ENCODE measurements at places on chromosomes 3 and 15.

DNA sequence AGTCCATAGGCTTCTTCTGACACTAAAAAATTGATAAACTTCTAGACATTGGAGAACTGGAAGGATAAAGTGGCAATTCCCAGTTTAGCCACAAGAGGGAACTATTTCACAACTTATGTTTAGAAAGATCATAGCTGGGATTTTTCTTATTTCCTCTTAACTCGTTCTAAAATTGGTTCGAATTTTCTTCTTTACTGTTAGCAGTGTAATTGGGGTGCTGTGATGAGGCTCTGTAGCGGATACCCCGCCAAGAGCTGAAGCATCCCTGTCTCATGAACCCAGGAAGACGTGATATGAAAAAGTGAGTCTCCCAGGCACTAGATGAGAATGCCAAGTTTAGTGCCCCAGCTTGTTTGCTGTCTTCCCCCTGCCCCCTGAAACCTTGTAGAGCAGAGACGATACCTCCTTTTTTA, 85.1 kb downstream of the PDCD6IP start:
- DNase-seq, result no peak

DNA sequence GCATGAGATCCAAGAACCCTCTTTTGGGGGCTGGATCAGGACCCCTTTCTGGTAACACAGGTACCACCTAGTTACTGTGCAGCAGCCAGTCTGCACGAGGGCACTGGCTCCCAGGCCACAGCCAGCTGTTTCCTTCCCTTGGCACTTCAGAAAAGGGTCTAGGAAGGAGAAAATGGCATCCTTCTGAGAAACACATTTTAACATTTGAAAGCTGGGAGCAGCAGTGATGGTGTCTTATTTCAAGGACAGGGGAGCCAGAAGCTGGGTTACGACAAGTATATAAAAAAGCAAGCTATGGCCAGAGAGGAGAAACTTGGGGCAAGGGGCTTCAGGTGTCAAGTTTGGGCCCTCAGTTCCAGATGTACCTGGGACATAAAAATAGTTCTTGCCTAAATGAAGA, 282.8 kb downstream of the CTNNB1 start:
- DNase-seq, result no peak

- DNase-seq, result no peak
Measured at GRCh38 chr15:36589971-36590370, 10.5 kb downstream of the CDIN1 start.

DNA sequence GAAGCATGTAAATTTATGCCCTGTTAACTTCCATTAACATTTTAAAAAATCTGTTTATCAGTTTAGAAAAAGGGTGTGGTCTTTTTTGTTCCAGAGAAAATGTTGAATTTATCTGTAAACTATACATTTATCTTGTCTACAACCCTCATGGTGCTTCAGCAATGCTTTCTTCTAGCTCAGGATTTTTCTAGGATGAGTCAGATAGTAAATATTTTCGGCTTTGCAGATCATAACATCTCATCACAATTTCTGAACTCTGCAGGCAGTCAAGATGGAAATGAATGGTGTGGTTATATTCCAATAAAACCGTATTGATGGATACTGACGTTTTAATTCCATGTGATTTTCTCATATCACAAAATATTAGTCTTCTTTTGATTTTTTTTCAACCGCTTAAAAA, 70.5 kb upstream of the FOXB1 start:
- DNase-seq, result no peak

- no peak for DNase-seq
Measured at GRCh38 chr3:58251631-58252035, 14.0 kb downstream of the ABHD6 start.

DNA sequence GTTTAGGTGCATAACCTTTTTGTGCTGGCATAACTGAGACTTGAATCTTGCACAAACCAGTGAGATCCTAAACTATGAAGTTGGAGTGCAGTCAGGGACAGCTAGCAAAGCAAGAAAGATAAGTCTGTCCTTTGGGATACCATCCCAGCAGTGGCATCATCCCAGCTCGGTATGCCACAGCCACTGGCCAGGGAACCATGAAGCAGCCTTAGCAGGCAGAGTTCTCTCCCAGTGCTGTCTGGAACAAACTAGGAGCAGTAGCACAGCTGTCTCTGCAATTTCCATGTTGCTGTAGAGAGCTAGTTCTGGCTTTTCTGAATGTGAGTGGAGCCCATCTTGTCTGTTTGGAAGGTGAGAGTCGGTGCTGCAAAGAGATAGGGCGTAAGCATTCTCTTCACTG, 130.3 kb downstream of the DTWD1 start:
- no peak for DNase-seq

- no peak for DNase-seq
Measured at GRCh38 chr3:35223632-35224394, 415.5 kb upstream of the ARPP21 start.

- DNase-seq, result no peak
Measured at GRCh38 chr15:89378296-89379151, 43.9 kb upstream of the POLG start.

DNA sequence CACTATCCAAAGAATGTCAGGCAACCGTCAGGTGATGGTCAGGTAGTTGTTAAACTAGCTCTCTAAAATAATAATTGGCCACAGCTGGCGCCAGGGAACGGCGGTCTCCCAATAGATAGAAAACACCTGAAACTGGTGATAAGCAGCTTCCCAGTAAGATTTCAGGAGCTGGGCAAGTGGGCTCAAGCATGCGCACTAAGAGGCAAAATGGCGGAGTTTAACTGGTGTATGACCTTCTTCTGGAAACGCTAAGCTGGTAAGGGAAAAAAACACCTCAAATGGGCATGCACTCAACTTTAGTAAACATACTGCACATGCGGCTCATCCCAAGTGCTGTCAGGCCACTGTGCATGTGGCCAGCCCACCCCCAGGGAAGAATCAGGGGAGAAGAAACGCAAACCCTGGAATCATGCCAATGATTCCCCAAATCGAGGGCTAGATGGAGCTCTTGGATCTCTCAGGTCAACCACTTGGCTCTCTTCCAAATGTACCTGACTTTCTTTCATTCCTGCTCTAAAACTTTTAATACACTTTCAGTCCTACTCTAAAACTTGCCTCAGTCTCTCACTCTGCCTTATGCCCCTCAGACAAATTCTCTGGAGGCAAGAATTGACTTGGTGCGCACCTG, 195.0 kb downstream of the ZNF621 start:
- DNase-seq, result no peak

- DNase-seq, result no peak
Measured at GRCh38 chr3:15808679-15809310, 11.0 kb upstream of the ANKRD28 start.

DNA sequence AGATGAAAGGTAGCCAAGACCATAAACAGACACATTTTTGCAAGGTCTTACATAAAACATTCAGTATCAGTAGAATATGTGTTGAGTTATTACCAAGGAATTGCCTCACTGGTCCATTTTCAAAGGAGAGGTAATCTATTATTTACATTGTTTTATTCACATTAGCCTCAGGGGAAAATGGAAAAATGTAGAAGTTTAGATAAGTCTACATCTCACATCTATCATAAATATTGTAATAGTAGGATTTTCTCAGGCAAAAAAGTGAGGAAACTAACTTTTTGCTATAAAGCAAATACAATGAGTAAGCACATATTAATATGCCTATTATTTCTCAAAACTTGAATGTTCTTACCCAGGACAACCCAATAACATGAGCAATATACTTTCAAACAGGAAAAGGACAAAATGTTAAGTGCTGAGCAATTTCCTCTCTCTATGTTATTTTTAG, 184.6 kb upstream of the AGTR1 start:
- no peak for DNase-seq

DNA sequence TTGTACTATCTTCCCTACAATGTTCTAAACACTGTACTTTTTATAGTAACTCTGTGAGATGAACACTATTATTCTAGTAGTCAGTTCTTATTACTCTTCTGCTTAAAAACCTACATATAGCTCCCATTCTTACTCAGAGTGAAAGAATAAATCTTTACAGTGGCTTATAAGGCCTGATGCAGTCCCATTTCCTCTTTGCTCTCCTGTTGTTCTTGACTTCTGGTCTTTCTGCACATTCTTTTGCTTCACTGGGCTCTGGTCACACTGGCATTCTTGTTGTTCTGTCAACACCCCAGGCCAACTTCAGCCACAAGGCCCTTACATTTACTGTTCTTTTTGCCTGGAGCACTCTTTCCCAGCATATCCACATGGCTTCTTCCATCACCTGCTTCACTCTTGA, 58.2 kb upstream of the TP63 start:
- DNase-seq, result no peak

DNA sequence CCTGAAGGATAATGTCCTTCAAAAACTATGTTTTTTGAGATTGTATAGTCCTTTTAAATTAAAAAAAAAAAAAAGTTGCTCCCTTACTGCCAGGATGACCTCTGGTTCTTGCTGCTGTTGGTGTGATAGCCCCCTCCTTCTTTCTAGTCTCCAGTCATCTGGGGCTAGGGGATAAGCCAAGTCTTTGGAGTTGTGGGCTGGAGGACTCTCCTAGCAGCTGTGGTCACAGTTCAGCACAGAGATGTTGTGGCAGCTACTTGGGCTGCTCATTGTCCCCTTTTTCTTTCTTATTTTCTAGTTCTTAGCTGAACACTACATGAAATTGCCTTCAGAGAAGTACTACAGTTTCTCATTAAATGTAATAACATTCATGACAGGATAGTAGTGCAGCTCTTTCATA, 39.2 kb upstream of the APH1B start:
- no peak for DNase-seq

DNA sequence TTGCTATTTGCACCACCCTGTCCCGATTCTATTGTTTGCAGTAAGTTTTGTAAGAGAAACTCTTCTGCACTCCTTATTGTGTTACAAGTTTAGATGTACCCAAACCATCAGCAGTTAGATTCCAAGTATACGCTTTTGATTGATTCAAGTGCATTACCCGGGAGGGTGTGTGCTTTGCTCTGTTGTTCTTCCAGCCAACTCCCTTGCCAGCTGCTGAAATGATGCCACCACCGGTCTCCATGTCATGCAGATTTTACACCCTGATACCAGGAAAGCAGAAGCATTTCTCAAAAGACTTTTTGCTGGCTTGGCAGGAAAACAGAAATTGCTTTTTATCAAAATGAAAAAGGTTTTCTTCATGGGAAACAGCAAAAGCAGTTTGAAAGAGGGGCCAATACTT, 1006.6 kb upstream of the CFAP20DC start:
- no peak for DNase-seq

GRCh38 chr3:118641608-118642007, 393.0 kb downstream of the IGSF11 start:
- DNase-seq, result no peak

DNA sequence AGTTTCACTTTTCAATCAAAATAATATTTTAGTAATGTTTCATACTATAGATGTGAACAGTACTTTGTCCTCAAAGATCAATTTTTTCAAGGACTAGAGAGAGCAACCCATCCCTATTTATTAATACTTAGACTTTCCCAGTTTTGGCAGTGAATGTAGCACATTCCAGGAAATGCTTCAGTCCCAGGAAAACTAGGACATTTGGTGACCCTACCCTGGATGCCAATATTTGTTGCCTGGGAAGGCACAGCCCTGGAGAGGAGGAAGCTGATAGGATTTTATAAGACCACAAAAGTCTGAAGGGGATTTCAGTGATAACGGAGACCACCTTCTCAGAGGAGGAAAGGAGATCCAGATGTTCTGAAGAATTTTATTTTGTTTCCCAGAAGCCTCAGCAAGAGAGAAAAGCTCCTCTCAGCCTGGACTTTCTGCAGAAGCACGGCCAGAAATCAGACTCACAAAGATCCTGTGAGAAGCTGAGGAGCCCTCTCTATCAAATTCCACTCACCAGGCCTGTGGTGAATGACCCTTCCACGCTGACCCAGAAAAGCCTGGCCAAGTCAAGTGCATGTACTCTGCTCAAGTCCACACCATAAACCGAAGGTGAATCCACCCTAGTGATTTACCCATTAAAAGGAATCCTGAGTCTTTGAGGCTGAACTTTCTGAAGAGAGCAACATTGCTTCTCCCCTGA, 87.7 kb upstream of the ABHD17C start:
- no peak for DNase-seq

DNA sequence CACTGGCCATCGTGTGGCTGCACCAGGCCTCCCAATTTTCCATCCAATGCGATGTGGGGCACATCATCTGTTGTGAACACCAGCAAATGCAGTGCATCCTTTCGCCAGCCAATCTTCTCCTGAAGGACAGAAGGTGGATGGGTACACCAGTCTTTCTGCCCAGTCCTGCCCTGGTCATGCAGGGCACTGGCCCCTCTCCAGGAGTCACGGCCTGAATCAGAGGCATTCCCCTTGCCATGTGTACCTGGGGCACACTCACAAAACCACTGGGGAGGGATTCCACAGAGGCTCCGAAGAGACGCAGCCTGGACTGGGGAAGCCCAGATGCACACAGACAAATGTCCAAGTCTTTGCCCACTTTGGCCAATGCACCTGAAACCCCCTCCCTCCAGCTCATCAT, 65.8 kb downstream of the ITGB5 start:
- DNase-seq, result no peak

DNA sequence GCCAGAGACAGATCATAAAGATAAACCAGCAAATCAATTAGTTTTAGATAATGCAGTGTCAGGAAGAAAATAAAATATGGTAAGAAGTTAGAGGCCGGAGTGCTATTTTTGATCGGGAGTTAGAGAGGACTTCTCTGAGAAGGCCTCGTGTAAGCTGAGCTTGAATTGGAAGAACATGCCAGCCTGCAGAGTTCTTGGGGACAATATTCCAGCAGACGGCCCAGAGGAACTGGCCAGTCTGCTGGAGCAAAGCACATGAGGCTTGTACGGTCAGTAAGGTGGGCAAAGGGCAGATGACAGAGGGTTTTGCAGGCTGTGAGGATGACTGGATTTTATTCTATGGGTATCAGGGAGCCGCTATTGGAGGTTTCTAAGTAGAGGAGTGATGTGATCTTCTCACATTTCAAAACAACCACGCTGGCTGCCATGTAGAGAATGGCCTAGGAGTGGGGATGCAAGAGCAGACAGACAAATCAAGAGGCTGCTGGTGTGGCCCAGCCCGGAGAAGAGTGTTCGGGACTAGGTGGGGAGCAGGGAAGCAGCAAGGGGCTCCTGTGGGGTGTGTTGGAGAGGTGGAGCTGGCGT, 84.0 kb downstream of the HES1 start:
- no peak for DNase-seq

DNA sequence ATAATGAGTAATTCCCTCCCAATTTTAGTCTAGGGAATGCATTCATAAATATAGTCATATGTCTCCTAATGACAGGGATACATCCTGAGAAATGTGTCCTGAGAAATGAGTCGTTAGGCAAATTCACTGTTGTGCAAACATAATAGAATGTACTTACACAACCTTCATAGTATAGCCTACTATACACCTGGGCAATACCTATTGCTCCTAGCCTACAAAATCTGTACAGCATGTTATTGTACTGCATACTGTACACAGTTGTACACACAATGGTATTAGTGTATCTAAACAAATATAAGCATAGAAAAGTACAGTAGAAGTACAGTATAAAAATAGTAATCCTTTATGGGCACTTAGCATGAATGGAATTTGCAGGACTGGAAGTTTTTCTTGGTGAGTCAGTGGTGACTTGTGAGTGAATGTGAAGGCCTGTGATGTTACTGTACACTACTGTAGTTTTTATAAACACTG, 6.6 kb downstream of the DTWD1 start:
- DNase-seq, result no peak
